H9 (cell line): ENCODE measurements at places on chromosomes 4 and X.

- peak; percentile 77 for DNase-seq
Measured at GRCh38 chrX:10173331-10173900, 16.6 kb downstream of the CLCN4 start.

- DNase-seq, result peak; percentile 34
Measured at GRCh38 chrX:50081282-50081889, 119.4 kb downstream of the AKAP4 start.

GRCh38 chr4:101295691-101296090 is 51.6 kb downstream of the PPP3CA start:
- no peak for DNase-seq

GRCh38 chrX:77668391-77669237 is 117.4 kb downstream of the ATRX start:
- no peak for DNase-seq
